NCI-H2081 (cell line): ENCODE measurements at places on chromosomes 3 and 15.

GRCh38 chr3:60992395-60992794 is 258.9 kb downstream of the FHIT start:
- DNase-seq = peak; percentile 47

DNA sequence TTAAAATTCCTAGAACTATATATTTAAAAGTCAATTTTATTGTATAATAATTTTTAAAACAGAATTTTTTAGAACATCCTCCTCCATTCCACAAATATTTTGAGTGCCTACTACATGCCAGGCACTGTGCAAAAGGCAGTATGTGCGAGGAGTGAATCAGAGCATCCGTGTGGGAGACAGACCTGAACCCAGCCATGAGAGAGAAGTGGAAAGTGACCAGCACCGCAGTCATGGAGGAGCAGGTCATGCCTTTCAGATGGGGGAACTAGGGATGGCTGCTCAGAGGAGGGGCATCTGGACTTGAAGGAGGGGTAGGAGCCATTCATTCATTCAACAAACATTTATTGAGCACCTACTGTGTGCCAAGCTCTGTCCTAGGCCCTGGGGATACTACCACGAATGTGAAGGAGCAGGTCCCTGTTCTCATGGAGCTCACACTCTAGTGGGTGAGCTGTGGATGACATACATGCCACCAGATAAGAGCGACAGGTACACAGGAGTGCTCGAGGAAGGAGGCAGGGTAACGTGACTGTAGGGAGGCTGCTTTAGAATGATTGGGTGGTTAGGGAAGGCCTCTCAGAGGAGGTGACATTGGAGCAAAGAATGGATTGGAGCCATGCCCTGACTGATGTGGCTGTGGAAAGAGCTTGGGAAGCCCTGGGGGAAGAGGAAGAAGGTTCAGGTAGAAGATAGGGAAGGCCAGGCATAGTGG is 3.1 kb upstream of the CHRNA3 start:
- DNase-seq = no peak

GRCh38 chr15:82810061-82810889 is 847 bp downstream of the WHAMM start:
- DNase-seq = peak; percentile 64

DNA sequence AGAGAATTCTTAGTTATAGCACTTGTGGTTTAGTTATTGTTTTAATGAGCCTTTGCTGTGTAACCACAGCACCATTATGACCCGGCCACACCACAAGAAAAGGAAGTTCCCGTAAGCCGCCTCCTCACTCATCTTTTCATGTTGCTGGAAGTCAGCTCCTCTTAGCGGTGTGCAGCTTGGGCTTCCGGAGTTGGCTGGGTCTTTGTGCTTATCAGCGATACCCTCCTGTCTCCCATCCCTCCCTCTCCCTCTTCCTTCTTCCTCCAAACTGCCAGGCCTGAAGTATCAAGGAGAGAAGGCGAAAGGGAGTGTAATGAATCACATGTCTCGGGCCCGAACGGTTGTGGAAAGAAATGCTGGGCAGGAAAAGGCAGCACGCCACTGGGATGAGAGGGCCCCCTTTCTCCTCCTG is 353.5 kb downstream of the MCTP2 start:
- DNase-seq = no peak

- DNase-seq = no peak
Measured at GRCh38 chr3:59374818-59375211, 325.0 kb upstream of the CFAP20DC start.

- DNase-seq = no peak
Measured at GRCh38 chr3:9040996-9041395, 77.7 kb upstream of the RAD18 start.

DNA sequence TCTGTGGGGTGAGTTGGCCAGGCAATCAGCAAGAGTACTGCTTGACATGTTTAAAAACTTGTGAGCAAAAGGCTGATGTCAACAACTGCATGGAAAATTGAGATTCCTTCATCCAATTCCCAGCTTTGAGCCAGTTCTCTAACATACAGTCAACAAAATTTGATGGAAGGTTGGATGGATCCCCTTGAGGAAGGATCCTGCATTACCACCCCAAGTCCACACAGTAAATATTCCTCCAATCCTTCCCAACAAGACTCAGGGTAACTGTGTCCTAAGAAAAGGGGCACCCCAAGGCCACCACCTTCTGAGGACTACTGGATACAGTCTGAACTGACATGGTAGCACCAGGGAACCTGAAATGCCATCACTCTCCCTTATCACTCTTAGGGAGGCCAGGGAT is 15.1 kb downstream of the GLB1 start:
- DNase-seq = no peak

- no peak for DNase-seq
Measured at GRCh38 chr3:166783206-166783605, 596.9 kb downstream of the ZBBX start.
